Stimulated activated CD4-positive, alpha-beta T cell treated with anti-CD3 and anti-CD28 coated beads, Interleukin-1b, Interleukin-23, amount 100 ng/mL, for 24 hours (primary cell): ENCODE measurements at places on chromosomes 5 and 9.

GRCh38 chr5:62650197-62650596 lies 71.6 kb downstream of the LRRC70 start:
- no peak for DNase-seq

GRCh38 chr5:173909199-173909598 lies 21.1 kb downstream of the CPEB4 start:
- DNase-seq = no peak

GRCh38 chr9:138023394-138024124 lies 146.0 kb downstream of the CACNA1B start:
- no peak for DNase-seq

GRCh38 chr9:126708178-126708577 lies 94.5 kb downstream of the LMX1B start:
- no peak for DNase-seq

DNA sequence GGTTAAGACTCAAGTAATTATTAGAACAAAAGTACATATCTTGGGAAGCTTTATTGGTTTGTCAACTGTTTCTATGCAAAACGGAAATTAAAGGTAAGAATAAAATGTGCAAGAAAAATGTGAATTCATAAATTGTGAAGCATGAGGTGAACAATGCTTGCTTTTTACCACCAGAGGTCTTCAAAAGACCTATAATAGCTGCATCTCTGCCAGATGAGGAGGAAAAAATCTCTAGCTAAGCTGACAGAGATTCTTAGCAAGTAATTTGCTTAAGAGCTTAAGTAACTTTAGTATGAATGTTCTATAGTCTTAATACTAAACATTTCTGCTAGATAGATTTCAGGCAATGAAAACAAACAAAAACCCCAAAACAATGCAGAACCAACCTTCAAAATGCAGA lies 54.1 kb downstream of the MRPS30 start:
- DNase-seq = no peak

DNA sequence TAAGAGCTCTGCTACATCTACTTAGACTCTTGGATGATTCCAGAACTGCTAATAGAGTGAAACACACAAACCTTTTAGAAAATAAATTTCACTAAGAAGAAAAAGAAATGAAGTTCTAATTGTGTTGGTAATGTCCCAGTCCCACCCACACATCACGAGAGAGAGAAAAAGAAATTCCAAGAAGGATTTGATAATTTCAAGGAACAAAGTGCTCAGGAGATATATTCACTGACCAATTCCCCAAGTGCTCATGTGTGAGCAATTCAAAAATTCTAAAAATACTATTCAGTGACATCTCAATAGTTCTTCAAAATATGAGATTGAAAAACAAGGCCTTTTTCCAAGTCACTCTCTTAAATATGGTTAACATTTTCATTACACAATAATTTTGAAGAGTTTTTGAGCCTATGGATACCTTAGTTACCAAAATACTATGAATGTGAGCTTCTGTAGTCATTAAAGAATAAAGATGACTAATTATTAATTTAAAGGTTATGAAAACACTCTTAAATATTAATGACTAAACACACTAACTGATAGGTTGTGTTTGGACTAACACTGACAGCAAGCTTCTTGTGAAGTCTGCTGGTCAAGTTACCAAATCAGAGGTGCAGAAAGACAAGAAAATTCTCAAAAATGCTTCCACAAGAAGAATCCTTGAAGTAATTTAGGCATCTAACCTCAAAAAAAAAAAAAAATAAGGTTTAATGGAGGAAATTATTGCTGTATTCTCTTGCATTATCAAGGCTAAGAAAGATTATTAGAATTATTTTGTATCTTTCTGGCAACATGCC lies 245.3 kb downstream of the PDE4D start:
- no peak for DNase-seq

DNA sequence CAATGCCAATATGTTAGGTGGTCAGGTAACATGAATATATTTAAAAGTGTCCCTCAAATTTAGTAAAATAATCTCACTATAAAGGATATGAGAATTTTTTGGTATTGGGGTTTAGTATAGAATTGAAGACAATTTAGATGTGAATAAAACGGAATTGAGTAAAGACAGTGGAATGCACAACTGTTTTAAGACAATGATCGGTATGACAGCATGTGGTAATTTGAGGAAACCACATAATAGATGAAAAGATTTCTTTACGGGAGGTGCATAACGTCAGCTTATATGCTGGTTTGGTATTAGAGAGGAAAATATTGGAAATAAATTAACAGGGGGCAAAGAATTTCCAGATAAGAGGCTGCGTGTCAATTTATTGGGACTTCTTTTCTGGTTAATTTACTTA lies 1043.2 kb downstream of the CDH18 start:
- DNase-seq = no peak

DNA sequence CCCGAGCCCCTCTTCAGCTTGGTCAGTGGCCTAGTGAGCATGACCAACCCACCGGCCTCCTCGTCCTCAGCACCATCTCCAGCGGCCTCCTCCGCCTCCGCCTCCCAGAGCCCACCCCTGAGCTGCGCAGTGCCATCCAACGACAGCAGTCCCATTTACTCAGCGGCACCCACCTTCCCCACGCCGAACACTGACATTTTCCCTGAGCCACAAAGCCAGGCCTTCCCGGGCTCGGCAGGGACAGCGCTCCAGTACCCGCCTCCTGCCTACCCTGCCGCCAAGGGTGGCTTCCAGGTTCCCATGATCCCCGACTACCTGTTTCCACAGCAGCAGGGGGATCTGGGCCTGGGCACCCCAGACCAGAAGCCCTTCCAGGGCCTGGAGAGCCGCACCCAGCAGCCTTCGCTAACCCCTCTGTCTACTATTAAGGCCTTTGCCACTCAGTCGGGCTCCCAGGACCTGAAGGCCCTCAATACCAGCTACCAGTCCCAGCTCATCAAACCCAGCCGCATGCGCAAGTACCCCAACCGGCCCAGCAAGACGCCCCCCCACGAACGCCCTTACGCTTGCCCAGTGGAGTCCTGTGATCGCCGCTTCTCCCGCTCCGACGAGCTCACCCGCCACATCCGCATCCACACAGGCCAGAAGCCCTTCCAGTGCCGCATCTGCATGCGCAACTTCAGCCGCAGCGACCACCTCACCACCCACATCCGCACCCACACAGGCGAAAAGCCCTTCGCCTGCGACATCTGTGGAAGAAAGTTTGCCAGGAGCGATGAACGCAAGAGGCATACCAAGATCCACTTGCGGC lies 1.8 kb downstream of the EGR1 start:
- no peak for DNase-seq

GRCh38 chr5:176636426-176636825 lies 6.0 kb downstream of the EIF4E1B start:
- no peak for DNase-seq

DNA sequence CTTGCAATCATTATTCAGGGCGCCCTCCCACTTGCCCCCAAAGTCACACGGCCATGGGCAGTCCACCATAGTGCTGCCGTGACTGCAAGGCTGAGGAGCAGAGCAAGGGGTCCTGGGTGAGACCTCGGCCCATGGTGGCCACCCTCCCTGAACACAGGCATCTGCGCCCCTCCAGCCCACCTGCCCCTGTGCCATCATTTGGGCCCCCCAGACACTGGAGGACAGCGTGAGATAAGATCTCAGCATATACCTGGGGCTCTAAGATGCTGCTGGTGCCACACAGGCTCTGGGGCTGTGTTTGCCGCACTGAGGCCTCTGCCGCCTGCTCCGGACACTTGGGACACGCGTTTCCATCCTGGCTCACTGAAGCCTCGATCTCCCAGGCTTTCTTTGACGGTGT lies 3.5 kb downstream of the TMEM250 start:
- DNase-seq = no peak

GRCh38 chr5:33283243-33283642 lies 157.5 kb upstream of the TARS1 start:
- DNase-seq = no peak

DNA sequence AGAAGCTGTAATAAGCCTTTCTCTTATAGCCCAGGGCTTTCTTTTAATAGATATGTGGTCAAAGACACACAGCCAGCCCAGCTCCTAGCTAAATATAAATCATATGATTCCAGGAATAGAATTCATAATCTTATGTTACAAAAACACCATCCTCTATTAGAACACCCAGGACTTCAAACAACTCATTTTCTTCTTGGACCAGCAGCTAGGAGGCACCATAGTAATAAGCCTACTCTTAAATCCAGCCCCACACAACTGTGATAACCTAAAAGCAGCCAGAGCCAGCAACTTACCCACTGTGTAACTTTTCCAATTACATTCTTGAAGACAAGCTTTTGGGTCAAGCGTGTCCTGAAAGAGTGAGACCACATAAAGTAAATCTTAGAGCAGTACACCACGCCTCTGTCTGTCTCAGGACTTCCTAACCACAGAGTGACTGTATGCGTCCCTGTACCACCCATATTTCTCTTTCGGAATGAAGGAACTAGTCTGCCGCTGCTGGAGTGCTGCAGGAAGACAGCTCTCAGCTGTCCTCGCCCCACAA lies 223.8 kb downstream of the TLE1 start:
- no peak for DNase-seq

GRCh38 chr9:69168709-69169217 lies 5.3 kb upstream of the TJP2 start:
- DNase-seq = peak; percentile 21

DNA sequence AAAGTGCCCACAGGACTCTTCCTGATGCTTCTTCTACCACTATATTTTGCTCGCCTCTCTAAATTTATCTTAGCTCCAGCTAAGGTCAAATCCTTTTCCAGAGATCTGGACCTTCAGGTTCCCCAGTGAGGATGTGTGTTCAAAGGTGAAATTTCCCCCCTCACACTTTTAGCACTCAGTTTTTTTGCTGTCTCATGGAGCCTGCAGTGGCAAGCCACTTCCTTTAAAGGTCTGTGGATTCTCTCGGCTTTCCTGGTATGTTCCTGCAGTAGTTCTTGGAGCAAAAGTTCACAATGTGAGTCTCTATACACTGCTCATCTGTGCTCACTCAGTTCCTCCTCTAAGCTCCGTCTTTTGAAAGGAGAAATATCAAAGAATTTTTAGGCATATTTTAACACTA lies 181.4 kb downstream of the LURAP1L start:
- DNase-seq = no peak

- DNase-seq = no peak
Observed at GRCh38 chr5:39455645-39456044, 30.9 kb upstream of the DAB2 start.

DNA sequence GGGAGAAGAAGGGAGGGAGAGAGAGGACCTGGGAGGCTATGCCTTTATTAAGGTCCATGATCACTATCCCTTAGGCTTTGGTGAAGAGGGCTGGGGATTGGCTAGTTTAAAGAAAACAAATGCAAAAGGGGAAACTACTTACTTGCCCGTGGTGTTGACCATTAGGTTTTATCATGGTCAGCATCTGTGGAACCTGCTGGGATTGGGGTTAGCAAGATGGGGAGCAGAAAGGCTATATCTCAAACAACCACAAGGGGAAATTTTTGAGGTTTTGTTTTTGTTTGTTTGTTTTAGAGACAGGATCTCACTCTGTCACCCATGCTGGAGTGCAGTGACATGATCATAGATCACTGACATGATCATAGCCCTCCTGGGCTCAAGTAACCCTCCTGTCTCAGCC lies 9.0 kb upstream of the RAD23B start:
- no peak for DNase-seq

DNA sequence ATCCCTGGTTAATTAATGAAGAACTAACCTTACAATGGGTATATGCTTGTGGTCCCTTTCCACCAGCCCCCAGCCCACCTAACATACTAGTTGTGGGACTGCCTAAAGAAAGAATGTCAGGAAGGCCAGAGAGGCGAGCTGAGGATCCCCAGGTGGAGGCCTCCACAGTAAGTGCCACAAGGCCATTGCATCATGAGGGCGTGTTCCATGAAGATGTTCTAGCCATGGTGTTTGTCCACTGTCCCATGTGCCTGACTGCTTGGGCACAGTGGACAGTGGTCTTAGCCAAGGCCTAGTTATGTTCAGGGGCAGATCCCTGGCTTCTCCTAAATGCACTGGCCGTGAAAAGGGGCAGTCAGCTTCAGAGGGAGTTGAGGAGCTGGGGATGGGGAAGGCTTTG lies 21.1 kb downstream of the ZFP62 start:
- DNase-seq = no peak

DNA sequence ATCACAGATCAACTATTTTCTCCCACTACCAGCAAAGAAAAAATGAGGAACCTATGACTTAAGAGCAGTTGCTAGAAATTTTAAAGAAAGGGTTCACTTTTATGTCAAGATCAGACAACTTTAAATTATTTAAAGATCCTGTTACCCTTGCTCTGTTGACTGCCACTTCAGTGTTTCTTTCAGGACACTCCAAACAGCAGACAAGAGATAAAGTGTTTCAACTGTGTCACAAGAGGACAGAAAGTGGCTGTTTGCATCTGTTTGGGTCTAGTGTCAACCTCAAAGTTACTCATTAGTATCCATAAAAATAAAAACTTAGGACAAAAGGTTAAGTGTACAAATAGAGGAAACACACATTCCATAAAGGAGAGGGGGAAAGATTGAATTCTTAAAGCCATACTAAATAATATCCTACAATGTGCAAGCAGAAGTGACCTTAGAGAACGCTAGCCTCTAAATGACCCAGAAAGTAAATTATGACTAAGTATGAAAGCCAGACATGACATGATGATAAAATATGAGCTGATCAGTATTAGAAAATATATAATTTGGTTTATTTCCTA lies 24.9 kb downstream of the HMGCS1 start:
- no peak for DNase-seq

- DNase-seq = no peak
Observed at GRCh38 chr5:149412783-149413476, 33.8 kb upstream of the IL17B start.

- DNase-seq = no peak
Observed at GRCh38 chr5:18366234-18366633, 732.0 kb downstream of the TAF11L14 start.

DNA sequence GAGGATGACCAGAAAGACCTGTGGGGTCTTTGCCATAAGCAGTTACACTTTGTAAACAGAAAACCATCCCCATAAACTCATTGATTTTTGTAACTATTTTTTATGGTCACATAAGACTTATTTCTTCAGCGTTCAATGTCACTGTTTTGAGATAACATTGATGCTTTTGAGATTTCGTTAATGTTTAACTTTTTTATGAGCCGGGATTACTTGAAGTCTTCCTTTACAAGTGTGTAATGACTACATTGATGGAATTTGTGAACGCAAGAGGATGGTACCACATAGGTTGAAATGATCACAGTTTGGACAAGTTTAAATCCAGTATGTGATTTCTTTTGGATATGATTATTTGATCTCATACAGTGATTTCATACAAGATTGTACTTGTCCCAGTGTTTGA lies 1.8 kb downstream of the SLC12A2 start:
- no peak for DNase-seq

DNA sequence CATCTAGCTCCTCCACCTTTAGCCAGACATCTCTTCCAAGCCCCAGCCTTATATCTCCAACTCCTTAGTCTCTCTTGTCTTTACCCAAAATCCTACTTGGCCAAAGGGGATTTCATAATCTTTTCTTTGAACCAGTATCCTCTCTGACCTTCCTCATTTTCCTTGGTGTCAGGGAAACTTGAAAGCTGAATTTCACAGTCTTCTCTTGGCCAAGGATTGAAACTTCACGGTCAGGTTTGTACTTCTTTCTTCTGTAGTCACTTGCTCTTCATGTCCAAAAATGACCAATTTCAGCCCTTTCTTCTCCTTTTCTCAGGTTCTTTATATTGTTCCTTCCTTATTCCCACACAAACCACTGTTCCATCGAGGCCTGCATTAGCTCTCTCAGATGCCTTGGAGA lies 473.7 kb upstream of the KLF4 start:
- DNase-seq = no peak

- DNase-seq = no peak
Observed at GRCh38 chr5:91049112-91049511, 334.0 kb downstream of the ARRDC3 start.
